COLO829 (cell line): ENCODE measurements at places on chromosomes 1 and 21.

GRCh38 chr1:76682138-76682537, 185.1 kb upstream of the ST6GALNAC5 start:
- no peak for DNase-seq

- no peak for DNase-seq
Observed at GRCh38 chr1:167879508-167879907, 34.4 kb downstream of the ADCY10 start.

GRCh38 chr1:206674745-206675175, 9.9 kb upstream of the MAPKAPK2 start:
- no peak for DNase-seq

GRCh38 chr21:25965951-25966707, 204.4 kb downstream of the APP start:
- DNase-seq, result no peak

DNA sequence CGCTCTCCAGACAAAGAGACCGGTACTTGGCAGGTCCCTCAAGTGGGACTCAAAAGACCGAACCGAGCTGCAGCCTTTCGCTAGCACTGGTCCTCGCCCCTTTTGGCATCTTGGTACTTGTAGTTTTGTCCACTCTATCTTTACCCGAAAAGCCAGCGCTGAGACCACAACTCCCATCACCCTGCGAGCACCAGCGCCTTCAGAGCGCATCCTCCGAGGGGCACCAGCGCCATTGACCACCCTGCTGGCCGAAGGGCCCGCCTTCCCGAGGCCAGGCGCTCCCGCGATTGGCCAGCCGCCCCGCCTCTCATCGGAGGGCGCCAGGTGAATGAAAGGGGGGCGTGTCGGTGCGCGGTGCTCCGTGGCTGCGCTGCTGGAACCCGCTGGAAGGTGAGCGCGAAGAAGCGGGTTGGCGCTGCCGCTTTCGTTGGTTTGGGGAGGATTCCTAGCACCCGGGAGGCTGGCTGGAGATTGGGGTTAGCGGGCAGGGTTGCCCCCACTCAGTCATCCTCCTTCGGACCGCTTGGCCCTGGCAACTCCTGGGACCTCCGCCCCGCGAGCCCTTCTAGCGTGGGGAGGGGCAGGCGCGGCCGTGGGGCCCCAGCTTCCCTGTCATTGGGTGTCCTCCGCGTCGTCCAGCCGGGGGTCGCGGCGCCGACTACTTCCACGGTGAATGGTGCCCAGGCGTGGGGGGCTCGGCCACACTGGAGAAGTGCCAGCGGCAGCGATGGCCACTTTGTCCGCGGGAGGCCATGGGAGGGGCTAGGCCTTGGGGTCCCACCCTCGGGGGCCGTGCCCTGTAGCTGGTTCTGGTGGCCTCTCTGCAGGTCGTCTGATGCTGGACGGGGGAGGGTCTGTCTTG, at the start of gene ZBTB8B:
Gene ZBTB8B, plus strand, starts transcription at position 357 of the 862 bp plus-strand sequence. CDS start 5,553 bp downstream, outside the sequence.
- DNase-seq, result peak; percentile 44

DNA sequence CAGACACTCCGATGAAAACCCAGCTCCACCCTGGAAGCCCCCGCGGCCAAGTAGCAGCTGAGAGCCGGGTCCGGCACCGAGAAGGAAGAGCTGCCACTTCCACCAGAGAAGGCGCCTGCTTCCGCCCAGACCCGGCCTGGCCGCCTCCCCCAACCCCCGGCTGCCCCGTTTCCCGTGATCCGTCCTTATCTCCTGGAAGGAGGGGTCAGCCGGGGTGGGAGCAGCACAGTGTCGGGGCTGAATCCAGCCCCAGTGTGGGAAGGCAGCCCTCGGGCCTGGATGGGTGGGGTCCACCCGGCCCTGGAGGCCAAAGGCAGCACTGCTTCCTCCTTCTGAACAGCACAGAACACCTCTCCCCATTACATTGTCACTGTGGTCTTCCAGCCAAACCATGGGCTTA, 69.4 kb downstream of the MEGF6 start:
- DNase-seq, result no peak

- DNase-seq, result no peak
Observed at GRCh38 chr1:245154429-245155271, at the start of gene KIF26B. Gene KIF26B, plus strand, starts transcription at chr1:245154985. Its CDS starts 440 bp downstream, at chr1:245155425.

DNA sequence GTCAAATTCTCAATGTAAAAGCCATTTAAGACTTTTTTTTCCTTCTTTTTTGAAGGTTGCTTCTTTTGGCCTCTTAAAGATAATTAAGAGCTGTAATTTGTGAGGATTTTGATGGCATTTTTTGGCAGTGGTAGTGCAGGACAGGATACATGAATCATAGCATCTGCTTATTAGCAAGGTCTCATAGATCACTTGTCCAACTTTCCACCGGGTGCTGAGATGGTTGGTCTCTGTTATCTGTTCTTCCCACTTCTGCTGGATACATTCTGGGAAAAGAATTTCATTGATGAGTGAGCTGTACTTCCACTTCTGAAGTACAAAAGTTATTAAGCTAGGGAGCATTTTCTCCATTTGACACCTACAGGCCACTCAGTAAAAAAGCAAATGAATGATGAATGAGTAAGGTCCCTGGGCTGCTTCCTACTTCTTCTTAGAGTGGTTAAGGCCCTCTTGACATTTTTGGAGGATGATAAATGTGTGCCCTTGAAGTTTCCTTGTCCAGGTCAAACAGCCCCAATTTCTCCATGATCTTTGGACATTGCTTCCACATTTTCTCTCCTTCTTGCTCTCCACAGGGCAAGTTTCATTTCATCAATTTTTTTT, 100.6 kb downstream of the ROR1 start:
- peak; percentile 16 for DNase-seq

GRCh38 chr1:43286115-43286514, 734 bp upstream of the C1orf210 start:
- DNase-seq, result no peak

DNA sequence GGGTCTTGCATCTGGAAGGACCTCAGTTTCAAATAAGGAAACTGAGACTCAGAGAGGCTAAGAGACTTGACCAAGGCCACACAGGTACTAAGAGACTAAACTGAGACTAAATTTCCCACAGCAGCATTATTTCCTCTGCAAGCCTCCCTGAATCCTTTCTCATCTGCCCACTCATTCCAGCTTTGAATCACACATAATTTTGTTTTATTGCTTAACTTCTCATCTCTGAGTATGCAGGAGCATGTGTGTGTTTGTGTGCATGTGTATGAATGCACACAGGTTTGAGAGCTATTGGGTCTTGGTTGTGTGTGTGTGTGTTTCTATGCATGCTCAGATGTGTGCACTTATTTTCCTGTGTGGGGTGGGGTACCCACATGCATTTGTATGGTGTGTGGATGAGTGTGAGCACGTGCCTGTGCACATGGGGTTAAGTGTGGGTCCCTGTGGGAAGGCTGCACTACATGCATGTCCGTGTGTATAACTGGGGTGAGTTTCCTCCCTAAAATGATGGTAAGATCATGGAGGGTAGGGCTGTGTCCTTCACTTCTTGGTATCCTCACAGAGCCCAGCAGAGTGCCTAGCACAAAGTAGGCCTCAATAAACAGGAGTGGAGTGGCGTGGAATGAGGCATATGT, 74.4 kb upstream of the ZC3H12A start:
- no peak for DNase-seq

- no peak for DNase-seq
Observed at GRCh38 chr1:36512842-36513241, 30.1 kb upstream of the CSF3R start.

- no peak for DNase-seq
Observed at GRCh38 chr1:191582169-191582568, 576.1 kb upstream of the RGS18 start.

- DNase-seq, result no peak
Observed at GRCh38 chr1:232594768-232595698, 34.9 kb downstream of the SIPA1L2 start.

DNA sequence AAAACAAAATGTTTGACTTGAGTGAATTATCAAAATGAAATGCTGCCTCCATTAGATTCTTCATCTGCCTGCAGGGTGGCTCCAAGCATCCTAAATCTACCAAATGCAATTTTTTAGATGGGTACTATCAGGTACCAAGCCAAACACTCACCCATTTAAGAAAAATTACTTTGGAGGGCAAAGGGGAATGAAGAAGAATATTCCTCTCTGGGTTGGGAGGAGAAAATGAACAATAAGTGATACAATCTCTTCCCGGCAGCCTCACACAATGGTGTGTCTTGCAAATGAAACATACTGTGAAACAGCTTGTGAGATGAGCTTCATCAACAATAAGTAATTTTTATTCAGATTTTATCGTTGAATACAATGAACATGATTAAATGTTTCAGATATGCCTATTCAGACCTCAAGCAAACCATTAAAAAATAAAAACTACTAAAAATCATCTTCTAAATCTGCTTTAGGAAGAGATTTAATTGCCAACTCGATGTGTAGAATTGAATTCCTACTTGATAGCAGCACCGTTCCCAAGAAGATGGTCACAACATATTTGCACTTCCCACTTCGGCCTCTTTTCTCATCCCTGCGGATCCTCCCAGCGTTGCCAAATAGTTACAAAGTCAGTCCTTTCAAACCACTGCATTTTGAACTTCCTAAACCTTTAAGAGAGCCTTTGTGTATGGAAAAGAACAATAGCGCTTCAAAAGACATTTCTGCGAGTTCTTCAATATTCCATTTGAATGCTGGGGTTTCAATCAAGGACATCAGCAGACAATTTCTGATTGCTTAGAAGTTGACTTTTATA, 2.7 kb downstream of the DAB1 start:
- DNase-seq, result no peak

- no peak for DNase-seq
Observed at GRCh38 chr1:209673631-209674417, 1.4 kb upstream of the G0S2 start.

- no peak for DNase-seq
Observed at GRCh38 chr1:43039228-43040055, 80.8 kb upstream of the SLC2A1 start.

GRCh38 chr1:223479261-223479660, 86.0 kb downstream of the CCDC185 start:
- no peak for DNase-seq

DNA sequence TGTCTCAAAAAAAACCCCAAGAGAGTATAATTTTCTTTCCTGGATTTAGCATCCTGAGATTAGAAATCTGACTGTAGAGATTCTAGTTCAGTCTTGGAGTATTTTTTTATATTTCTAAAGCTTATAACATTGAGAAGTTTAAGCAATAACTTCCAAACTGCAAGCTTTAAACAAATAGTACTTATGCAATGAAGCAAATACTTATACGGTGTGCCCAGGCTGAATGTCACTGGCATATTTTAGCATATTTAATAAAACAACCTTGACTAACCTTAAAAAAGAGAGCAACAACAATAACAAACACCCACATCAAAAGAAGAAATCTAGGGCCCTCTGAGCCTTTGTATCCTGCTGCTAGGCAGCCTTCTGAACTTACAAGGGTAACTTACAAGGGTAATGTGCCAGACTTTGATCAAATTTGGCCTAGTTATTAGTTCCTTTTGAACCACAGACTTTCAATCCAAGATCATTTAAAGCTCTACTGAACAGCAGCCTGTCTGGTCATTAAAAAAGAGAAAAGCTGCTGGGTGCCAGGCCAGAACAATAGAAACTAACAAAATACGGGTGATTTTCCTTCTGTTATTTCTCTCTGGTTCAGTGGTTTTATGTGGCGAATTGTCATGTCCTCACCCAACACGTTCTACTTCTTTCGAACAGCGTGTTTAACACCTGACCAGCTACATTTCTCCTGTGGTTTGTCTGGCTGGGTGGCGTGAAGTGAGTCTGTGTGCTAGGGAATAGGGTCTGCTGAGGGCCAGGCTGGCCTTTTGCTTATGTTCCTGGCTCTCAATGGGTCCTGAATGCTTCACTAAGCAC, 16.2 kb downstream of the MTOR start:
- no peak for DNase-seq

- no peak for DNase-seq
Observed at GRCh38 chr1:114353262-114353661, 157.7 kb downstream of the TRIM33 start.

GRCh38 chr1:228396770-228397662, 9.6 kb downstream of the TRIM11 start:
- DNase-seq, result no peak

DNA sequence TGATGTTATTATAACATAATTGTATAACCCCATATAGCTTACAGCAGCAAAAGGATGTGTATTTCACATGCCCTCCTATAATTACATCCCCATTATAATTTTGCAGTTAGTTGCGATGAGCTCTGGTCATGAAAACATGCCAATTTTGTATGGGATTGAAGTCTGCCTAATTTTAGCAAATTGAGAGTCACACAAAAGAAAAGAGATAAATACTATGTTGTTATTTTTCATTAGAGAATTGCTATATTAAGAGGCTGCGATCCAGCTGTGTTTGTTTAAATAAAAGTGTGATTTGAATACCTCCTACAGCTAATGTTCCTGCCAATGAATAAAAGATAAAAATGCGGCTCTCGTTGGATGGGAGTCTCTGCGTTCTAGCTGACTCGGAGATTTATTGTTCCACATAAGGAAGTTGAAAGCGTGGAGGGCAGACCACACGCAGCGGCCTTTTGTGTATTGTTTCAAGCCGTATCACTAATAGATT, 461.0 kb upstream of the NFIA start:
- DNase-seq, result peak; percentile 9

DNA sequence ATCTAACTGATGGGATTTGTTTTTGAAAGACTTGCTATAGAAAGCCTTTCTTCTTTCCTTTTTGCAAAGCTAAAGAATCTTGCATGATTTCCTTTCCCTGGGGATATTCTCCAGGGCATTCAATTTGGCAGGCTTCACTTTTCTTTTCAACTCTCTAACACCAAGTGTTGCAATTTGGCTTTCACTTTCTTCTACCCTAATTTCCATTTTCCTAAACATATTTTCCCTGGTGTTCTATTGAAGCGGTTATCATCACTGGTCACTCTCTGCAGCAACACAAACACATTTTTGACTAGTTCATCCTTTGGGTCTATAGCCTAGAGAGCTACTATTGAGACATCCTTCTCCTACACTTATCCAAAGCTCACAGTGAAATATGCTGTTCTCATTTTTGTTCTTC, 424.5 kb downstream of the NEGR1 start:
- no peak for DNase-seq

GRCh38 chr1:164836614-164837018, 277.6 kb downstream of the PBX1 start:
- DNase-seq, result no peak

DNA sequence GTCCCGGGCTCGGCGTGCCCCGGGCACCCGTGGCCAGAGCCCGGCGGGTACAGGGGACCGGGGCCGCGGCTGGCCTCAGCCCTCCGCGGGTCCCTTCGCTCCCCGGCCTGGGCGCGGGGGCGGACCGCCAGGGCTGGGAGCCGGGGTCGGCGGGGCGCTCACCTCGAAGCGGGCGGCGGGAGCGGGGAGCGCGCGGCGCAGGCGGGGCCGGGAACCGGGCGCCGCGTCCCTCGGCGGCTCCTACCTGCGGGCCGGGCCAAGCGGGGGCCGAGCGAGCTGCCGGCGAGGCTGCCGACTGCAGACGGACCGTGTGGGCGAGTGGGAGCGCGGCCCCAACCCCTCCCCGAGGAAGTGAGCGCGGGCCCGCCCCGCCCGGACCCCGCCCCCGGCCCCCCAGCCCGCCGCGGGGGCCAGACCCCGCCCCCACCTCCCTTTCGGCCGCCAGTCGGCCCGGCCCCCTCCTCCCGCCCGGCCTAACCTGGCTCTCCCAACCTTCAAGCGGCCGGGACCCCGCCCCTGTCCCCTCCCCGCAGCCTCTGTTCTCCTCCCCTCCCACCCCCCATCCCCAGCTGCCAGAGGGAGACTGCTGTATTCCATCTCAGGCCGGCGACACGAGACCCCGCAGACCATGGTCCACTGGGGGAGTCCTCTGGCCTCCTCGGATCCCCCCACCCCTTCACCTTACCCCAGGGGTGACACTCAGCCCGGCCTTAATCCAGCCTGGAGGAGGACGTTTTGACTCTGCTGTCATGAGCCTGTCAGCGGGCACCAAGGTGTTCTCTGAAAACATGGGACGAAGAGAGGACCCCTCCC, at the start of gene FHL3:
Gene FHL3, minus strand, starts transcription at position 320 of the 813 bp plus-strand sequence. CDS start 6,102 bp downstream, outside the sequence.
- DNase-seq, result no peak
